ELF-1 (cell line): ENCODE measurements at places on chromosomes 13 and 19.
A peak's percentile ranks its signal among the peaks of the same experiment; 100 is the strongest.

- no peak for DNase-seq
Observed at GRCh38 chr13:75181906-75182305, 300.1 kb downstream of the TBC1D4 start.

- DNase-seq, result no peak
Observed at GRCh38 chr19:4278010-4278409, 1.1 kb upstream of the SHD start.

GRCh38 chr13:41900918-41901317 lies 60.0 kb downstream of the VWA8 start:
- DNase-seq, result no peak

- peak; percentile 25 for DNase-seq
Observed at GRCh38 chr19:6710273-6711077, 10.0 kb downstream of the C3 start.

DNA sequence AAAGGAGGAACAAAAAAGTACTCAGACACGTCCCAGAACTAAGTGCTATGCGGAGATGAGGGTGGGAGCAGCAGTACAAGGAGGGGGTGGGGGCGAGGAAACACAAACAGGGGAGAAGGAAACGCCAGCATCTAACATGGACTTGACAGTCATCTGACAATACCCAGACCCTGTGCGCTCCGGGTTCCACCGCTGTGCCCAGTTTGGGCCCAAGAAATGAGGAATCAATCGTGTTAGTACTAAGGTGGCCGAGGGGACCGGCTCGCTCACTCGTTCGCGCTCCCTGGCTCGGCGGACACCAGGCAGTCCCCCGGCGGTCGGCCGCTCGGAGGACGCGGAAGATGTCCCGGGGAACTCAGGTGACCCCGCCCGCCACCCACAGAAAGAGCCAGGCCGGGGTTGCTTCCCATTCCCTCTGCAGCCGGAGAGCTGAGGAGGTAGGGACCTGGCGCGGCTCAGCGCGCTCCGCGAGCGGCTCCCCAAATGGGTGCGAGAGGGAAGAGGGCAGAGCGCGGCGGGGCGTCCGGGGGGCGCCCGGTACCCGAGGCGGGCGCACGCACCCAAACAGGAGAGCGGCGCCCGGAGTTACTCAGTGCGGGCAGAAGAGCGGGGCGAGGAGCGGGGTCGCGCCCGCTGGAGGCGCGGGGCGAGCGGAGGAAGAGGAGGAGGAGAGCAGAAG lies 616 bp downstream of the TSHZ3 start:
- peak; percentile 32 for DNase-seq

GRCh38 chr13:63124863-63125262 lies 1709.2 kb upstream of the PCDH20 start:
- DNase-seq, result no peak

DNA sequence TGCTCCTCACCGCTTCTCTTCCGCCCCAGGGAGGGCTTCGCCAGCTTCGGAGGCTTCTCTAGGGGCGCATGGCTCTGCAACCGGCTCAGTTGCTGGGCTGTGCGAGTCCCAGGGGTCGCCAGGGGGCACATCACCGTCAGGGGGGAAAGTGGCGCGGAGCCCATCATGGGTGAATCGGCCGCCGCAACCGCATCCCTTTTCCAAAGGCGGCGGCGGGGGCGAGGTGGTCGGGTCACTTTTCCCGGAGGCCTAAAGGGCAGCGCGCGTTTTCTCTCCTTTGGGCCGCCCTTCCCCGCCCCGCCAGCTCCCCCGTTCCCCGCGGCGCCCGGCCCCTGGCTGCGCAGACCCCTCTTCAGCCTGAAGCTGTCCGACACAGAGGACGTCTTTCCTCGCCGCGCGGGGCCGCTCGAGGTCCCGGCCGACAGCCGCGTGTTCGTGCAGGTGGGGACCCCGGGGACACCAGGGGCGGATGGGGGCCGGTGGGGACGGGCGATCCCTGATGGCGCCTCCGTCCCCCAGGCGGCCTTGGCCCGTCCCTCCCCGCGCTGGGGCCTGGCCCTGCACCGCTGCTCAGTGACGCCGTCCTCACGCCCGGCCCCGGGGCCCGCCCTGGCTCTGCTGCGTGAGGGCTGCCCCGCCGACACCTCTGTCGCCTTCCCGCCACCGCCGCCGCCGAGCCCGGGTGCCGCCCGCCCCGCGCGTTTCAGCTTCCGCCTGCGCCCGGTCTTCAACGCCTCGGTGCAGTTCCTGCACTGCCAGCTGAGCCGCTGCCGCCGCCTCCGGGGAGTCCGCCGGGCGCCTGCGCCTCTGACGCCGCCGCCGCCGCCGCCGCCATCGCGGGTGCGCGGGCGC lies 1.7 kb downstream of the TGFBR3L start:
- peak; percentile 23 for DNase-seq

DNA sequence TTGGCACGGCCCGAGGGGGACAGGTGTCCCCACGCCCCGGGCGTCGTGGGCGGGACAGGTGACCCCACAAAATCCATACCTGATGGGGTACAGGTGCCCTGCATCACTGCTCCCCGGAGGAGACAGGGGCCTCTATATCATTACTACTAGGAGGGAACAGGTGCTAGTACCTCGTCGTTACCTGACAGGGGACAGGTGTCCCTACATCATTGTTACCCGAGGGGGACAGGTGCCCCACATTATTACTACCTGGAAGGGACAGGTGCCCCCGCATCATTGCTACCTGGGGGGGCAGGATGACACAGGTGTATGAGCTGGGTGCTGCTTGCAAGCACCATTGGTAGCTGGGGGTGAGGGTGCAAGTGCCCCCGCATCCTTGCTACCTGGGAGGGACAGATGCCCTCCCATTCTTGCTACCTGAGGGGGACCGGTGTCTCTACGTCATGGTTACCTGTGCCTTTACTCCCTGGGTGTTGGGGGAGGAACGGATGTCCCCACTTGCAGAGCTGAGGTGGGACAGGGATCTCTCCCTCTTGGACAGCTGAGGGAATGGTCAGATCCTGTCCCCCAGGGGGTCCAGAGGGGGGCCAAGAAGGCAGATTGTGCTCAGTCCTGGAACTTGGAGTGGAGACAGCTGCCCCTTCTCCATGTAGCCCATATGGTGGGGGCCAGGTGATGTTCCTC lies 620 bp downstream of the CRTC1 start:
- DNase-seq, result no peak

- DNase-seq, result no peak
Observed at GRCh38 chr19:8569066-8569771, 8.0 kb downstream of the MYO1F start.

DNA sequence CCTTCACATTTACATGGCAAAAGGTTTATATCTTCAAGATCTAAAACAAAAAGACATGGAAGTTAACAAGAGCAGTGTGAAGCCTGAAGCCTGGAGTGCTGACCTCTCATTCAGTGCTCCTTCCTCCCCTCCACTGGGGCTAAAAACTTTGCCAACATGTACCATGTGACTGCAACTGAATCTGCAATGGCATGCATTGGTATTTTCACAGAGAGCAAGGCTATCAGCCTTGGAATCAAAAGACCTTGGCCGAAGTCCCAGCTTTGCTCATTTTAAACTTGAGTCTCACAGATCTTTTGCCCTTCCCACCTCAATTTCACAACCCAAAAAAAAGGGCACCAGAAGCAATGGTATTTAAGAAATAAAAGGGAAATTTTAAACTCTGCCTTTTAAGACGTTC lies 325.1 kb downstream of the DCT start:
- DNase-seq, result no peak

GRCh38 chr13:113410472-113411201 lies 42.7 kb downstream of the ADPRHL1 start:
- peak; percentile 20 for DNase-seq

GRCh38 chr19:1467490-1468273 lies 11.3 kb downstream of the C19orf25 start:
- DNase-seq, result no peak

DNA sequence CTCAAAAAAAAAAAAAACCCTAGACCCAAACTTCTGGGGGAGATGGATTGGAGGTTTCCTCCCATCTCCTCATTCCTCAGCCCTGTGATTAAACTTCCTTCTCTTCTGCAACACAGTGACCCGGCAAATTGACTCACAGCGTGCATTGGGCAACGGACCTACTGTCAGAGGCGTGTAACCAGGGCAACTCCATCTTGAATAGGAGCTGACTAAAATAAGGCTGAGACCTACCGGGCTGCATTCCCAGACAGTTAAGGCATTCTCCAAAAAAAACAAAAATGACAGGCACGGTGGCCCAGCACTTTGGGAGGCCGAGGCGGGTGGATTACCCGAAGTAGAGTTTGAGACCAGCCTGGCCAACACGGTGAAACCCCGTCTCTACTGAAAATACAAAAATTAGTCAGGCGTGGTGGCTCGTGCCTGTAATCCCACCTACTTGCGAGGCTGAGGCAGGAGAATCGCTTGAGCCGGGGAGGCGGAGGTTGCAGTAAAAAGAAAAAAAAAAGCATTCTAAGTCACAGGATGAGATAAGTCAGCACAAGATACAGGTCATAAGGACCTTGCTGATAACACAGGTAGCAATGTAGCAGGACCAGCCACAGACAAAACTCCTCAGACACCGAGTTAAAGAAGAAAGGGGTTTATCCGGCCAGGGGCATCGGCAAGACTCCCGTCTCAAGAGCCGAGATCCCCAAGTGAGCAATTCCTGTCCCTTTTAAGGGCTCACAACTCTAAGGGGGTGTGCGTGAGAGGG lies 5.4 kb upstream of the NLRP7 start:
- DNase-seq, result peak; percentile 71

DNA sequence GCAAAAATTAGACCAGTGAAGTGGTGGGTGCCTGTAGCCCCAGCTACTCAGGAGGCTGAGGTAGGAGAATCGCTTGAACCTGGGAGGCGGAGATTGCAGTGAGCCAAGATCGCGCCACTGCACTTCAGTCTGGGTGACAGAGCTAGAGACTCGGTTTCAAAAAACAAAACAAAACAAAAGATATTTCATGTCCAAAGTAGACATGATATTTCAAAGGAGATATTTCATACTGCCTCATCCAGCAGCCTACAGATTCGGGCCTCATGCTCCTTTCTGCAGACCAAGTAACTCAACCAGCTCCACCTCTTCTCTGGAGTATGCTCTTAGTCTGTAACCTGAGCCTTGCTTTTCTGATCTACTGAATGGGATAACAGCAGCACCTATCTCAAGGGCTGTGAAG lies 15.0 kb downstream of the ZC3H4 start:
- no peak for DNase-seq

- no peak for DNase-seq
Observed at GRCh38 chr19:48830088-48830487, 6.2 kb downstream of the HSD17B14 start.

DNA sequence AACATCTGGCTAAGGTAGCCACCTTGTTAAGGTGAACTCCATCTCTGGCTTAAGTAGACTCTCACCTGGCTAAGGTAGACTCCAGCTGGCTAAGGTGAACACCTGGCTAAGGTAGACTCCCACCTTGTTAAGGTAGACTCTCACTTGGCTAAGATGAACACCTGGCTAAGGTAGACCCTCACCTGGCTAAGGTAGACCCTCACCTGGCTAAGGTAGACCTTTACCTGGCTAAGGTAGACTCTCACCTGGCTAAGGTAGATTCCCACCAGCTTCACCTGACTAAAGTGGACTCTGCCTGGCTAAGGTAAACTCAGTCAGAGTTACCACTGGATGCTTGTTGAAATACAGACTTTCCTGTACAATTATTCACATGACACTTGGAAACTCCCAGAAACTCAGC lies 23.6 kb downstream of the PIN1 start:
- no peak for DNase-seq

DNA sequence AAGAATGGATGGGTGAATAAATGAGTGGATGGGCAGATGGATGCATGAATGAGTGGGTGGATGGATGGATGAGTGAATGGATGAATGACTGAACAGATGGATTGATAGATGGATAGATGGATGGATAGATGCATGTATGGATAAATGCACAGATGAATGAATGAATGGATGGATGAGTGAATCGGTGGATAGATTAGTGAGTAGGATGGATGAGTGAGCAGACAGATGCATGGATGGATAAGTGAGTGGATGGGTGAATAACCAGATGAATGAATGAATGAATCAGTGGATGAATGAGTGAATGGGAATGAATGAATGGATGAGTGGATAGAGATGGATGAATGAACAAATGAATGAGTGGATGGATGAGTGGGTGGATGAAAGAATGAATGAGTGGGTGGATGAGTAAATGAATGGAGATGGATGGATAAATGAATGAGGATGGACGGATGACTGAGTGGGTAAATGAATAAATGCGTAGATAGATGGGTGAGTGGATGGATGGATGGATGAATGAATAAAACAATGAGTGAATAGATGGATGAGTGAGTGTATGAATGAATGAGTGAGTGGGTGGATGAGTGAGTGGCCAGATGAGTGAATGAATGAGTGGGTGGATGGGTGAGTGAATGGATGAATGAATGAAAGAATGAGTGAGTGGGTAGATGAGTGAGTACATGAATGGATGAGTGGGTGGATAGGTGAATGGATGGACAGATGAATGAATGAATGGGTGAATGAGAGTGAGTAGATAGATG lies 13.0 kb downstream of the GAS6 start:
- DNase-seq, result no peak

DNA sequence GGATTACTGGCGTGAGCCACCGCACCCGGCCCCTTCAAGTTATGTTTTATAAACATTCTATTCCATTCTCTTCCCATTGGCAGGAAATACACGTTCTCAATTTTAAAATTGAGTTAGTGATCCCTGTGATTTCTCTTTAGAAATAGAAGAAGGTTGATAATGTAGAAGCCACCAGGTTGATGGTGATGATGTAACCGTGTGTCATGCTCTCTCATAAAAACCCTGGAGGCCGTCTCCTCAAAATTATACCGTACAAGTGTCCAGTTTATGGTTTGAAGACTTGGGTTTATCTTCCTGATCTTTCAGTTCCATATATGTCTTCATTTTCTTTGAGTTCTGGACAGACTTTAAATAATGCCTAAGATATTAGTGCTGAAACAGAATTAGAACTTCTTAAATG lies 32.2 kb downstream of the COG3 start:
- no peak for DNase-seq

- no peak for DNase-seq
Observed at GRCh38 chr13:59747529-59747928, 416.2 kb downstream of the DIAPH3 start.

DNA sequence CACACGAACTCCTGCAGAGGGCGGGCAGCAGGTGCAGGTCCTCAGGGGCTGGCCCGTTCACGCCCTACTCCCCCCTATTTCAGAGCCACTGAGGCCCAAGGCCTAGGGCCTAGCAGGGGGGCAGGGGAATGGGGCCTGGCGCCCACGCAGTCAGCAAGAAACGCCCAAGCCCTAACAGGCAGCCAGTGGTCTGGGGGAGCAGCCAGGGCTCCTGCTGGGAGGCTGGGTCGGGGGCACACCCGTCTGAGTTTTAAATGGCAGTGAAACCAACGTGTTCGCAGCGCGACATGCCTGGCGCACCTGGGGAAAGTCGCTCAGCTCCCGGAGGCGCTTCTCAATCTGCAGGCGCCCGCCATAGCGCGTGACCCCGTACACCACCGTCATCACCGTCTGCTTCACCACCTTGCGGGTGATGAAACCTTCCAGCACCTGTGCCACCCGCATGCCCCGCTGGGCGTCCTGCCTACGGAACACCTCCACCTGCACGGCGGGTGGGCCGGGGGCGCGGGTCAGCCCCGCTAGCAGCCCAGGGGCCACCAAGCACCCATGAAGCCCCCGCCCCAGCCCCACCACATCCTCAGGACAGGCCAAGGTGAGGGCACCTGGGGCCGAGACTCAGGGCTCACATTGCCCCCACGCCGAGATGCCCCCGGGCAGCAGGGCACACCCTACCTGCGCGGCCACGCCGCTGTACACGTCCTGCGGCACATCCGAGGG lies 13.9 kb downstream of the POLRMT start:
- DNase-seq, result no peak

- no peak for DNase-seq
Observed at GRCh38 chr13:100022798-100023197, 41.2 kb downstream of the ZIC2 start.
